Renal pelvis (tissue), 12 donors: ENCODE measurements at places on chromosomes 12 and 14.

DNA sequence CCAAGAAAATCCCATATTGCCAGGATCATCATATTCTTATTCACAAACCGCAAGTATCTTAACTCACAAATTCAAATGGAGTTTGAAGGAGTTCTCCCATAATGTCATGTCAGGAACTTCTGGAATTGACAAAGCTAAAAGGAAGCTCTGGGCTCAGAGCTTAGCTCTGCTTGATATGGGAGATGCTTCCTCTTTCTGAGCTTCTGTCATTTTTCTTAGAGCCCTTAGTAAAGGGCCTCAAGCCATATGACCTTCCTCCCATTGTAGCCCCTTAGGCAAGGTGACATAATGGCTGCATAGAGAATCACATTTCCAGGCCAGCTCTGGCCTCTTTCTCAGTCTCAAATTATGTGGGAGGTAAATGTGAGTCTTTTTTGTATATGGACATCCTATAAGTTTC, 40.9 kb downstream of the SLC4A8 start:
- no peak for DNase-seq

GRCh38 chr14:58832095-58832521, 194.3 kb downstream of the DACT1 start:
- no peak for DNase-seq

DNA sequence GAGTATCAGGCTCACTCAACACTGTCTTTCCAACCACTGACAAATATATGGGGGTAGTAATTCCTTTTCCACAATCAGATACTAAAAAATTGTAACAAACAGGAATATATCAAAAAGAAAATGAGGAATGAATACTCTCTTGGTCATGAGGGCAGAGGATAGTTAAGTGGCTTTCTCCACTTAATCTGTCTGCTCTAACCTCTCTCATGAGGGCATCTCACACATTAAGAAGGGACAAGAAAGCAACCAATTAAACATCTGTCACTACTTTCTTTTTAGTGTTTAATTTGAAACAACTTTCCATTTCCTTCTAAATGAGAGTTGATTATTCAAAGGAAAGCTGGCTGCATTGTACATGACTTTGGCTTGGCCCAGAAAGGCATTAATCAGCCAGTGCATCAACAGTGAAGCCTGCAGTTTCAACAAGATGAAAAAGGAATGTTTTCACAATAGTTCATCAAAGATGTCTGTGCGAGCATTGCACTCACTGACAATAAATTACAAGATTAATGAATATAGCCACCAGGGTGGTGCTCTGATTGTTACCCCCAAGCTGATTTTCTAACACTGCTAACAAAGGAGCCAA, 142.0 kb downstream of the SEC23A start:
- DNase-seq: no peak

DNA sequence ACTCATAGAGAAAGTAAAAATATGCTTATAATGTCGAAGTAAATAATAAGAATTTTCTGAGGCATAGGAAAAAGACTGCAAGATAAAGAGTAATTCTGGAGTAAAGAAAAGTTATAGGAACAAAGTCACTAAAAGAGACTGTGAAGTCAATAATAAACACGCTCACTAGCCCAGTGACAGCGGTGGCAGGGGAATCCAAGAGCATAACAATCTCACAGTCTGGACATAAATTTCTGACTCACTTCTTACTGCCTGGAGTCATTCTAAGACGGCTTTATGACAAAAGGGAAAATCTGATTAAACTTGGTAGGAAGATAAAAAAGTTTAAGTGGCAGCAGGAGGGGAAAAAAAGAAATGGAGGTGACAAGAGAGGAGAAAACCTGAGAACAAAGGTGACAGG, 56.4 kb upstream of the GRIP1 start:
- no peak for DNase-seq

- DNase-seq: peak; percentile 34
These were observed 46.1 kb upstream of the PTPRO start for GRCh38 chr12:15276088-15276698.
